ENCODE measurements at places on chromosomes 11 and 22.

- DNase-seq = peak; percentile 54
Measured at GRCh38 chr22:30250661-30251267, 4.2 kb upstream of the LIF start.

DNA sequence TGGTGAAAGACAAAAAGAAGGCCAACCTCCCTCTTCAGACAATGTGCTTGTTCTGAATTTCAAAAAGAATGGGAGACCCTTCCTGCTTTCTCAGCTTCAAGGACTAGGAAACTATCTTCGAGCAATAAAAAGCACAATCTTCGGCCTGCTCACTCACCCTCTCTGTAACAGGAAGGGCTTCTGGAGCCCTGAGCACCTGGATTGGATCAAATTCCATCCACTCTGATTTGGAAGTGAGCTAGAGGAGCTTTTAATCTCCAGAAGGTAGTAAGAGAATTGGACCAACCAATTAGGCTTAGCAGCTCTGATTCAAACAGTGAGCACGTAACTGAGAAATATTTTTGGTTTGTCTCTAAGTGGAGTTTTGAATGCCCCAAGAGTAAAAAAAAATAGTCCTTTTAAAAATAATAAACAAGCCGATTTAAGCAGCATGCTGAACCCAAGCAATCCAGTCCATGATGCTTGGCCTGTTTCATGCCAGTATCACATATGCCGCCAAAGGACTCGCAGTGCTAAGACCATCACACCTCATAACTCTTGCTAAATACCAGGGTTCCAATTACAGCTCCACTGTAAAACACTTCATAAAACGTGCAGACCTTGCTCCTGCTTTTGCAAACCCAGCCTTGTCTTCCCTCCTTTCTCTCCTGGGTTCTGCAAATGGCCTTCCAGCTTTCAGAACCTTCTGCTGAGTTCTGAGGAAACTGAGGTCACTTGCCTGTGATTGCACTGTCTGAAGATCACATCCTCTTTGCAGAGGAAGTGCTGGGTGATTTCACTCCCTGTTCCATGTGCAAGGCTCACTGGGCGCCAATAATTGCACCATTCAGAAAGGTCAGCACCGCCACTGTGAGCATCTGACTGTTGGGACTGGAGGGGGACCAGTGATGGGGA, 74.4 kb downstream of the SLC1A2 start:
- no peak for DNase-seq

- peak; percentile 18 for DNase-seq
Measured at GRCh38 chr11:44943118-44943517, 7.6 kb downstream of the TP53I11 start.

- DNase-seq = no peak
Measured at GRCh38 chr11:92297567-92298553, 73.2 kb downstream of the FAT3 start.

- DNase-seq = peak; percentile 88
Measured at GRCh38 chr22:23849009-23850006, 8.4 kb upstream of the SLC2A11 start.

GRCh38 chr22:41425660-41426365, 20.8 kb downstream of the TOB2 start:
- no peak for DNase-seq

DNA sequence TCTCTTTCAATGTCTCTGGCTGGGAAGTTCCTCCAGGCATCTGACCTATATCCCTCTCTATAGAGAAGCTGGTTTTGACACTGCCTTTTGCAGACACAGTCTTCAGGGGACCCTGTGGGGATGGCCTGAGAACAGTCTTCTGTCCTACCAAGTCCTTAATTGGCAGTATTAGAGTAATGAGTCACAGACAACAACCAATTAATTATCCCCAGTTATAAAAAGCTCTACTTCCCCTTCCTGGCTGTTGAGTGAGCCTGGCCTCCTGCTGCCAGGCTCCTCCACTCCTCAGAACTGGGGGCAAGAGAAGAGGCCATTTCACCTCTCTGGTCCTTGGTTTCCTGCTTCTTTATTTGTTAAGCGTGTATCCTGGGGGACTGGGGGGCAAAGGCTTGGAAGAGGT, 41.2 kb upstream of the KLHL35 start:
- DNase-seq = no peak

- no peak for DNase-seq
Measured at GRCh38 chr11:66846671-66847091, 3.4 kb downstream of the RCE1 start.

DNA sequence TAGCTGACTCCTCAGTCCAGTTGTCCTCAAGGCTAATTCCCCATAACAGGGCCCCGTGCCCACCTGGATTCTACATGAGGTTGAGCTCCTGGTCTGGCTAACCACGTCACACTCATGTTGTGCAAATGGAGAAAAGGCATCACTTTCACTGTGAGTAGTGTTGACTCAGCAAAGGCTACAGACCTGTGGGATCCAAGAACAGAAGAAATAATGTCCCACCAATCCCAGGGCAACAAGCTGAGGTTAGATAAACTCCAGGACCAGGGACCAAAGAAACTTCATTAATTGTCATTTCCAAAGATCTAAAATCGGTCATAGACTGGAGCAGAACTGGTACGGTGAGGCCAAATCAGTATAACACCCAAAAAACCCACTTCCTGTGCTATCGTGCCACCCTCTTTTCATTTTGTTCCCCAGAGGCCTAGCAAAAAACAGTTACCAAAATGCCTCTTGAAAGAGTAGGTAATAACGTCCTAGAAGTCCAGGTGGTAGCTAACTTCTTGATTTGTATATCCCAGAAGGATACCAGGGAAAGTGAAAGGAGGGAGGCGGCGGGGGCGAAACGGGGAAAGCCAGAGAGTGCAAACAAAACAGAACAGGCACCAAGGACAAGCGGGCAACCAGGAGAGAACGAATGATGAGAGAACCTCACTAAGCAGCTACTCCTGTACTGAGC, 1.4 kb downstream of the PCSK7 start:
- DNase-seq = peak; percentile 55

DNA sequence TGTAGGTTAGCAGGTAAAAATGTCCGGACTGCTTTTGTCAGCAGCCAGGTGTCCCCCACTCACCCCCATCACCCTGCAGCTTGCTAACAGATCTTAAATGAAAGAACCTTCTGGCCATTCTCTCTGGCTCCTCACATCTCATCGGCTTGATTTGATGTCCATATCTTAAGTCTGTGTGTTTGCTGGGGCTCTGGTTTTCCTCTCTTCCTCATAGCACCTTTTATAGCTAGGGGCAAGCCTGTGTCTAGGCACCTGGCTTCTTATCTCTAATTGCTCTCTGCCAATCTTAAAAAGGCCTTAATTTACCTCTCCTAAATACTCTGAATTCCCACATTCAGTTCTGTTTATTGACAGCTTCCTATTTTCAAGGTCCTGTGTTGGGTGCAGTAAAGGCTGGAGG, 72.0 kb downstream of the ARHGAP42 start:
- DNase-seq = no peak

GRCh38 chr11:12180257-12181205, 70.1 kb downstream of the MICAL2 start:
- DNase-seq = no peak

- no peak for DNase-seq
Measured at GRCh38 chr22:41501209-41501608, 32.3 kb downstream of the ACO2 start.

DNA sequence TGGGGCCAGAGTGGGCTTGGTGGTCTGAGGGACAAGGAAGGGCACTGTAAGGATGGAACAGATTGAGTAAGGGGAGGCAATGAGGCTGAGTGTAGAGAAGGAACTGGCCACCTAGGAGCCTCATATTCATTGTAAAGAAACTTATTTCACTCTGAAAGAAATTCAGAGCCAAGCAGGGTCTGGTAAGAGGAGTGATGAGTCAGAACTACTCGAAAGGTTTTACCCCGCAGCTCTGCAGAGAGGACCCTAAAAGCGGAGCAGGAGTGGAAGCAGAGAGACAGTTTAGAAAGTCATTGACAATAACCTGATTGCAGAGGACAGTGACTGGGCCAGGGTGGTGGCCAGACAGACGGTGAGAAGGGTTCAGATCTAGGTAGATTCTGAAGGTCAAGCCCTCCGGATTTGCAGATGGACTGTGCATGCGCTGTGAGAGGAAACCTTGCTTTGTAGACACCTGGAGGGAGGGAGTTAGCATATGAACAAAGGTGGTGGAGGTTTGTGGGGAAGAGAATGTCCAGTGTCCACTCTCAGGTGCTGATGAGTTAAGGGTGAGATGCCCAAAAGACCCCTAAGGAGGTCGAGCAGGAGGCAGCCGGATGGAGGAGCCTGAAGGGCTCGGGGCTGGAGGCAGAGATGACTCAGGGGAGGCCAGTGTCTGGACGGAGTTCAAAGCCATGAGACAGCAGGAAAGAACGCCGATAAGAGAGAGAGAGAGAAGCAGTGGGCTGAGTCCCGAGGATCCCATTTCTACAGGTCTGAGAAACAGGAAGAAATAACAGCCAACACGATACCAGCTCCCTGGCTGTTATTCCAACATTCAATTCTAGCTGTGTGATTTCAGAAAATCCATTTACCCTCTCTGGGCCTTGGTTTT, 546.0 kb downstream of the BRD1 start:
- DNase-seq = no peak

GRCh38 chr11:11909727-11910126, 68.0 kb downstream of the USP47 start:
- DNase-seq = no peak

DNA sequence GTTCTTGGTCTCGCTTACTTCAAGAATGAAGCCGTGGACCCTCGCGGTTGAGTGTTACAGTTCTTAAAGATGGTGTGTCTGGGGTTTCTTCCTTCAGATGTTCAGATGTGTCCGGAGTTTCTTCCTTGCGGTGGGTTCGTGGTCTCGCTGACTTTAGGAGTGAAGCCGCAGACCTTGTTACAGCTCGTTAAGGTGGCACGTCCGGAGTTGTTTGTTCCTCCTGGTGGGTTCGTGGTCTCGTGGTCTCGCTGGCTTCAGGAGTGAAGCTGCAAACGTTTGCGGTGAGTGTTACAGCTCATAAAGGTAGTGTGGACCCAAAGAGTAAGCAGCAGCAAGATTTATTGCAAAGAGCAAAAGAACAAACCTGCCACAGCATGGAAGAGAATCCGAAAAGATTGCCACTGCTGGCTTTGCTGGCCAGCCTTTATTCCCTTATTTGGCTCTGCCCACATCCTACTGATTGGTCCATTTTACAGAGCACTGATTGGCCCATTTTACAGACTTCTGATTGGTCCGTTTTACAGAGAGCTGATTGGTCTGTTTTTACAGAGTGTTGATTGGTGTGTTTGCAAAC, 27.1 kb upstream of the NXPE2 start:
- no peak for DNase-seq

DNA sequence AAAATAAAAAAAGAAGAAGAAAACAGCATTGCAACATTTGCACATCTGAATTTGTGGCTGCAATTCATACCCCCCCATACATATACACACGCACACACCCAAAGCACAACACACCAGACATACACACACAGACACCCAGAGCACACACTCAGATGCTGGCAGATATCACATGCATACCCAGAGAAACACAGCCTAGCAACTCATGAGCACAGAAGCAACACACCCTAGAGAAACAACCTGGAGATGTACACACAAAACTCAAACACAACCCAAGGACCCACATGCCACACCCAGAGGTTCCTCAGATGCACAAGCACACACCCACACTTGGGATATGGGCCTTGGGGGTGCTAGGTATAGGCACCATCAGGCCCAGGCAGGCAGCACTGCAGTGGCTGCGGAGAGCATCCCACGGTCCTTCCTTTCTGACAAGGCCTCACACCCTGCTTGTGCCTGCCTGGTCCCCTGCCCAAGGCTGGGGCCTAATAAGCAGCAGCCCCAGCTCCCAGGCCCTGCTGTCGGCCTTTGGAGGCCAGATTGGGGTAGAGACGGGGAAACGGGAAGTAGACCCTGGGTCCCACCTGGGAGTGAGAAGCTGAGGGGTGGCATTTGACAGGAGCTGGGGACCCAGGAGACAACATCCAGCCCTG, 3.1 kb downstream of the CST6 start:
- no peak for DNase-seq

DNA sequence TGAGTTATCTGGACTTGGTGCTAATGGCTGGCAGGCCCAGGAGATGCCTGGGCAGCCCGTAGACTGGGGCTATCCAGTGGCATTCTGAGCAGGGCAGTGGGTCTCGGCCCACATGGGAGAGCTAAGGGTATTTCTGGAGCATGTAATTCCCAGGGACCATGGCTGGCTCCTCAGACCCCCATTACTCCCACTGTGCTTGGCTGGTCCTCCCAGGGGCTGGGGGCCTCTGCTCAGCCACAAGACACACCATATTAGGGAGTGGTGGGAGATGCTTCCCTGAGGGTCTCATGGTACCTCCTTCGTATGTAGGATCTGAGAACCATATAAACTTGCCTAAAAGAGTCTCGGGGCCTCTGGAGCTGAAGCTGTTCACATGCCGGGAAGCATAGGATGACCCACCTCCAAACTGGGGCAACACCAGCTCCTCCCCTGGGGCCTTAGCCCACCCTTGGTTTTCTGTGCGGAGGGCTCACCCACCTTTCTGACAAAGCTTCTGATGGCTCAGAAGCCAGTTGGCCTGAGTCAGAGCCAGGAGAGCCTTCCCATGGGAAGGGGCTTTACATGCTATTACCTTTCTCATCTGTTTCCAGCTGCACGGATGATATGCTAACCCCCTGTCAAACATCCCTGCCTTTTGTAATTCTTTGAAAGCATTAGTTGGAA, 9.5 kb upstream of the FTH1 start:
- DNase-seq = no peak

DNA sequence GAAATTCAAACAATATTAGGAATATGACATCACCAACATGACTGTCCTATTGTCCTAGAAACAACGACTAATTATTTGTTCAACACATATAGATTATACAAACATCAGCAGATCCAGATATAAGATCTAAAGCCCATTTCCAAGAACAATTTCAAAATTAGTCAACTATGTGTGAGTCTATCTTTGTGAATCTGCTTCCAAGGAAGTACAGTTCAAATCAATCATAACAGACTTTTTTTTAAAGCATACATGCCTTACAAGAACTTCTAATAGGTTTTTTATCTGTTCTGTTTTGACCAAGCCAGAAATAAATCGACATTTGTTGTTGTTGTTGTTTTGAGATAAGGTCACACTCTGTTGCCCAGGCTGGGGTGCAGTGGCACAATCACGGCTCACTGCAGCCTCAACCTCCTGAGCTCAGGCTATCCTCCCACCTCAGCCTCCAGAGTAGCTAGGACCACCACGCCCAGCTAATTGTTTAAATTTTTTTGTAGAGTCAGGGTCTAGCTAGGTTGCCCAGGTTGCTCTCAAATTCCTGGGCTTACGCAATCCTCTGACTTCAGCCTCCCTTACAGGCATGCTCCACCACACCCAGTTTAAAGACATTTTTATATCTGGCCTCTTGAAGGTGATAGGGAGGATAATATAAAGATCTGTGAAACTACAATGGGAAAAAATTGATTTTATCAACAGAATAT, 54.8 kb downstream of the DENND5A start:
- no peak for DNase-seq
